ENCODE measurements at places on chromosomes 7 and 10. TPM values are rescaled to one million over a fixed set of nuclear protein-coding genes. Genes with fewer than 3 reads are reported as not detected.

DNA sequence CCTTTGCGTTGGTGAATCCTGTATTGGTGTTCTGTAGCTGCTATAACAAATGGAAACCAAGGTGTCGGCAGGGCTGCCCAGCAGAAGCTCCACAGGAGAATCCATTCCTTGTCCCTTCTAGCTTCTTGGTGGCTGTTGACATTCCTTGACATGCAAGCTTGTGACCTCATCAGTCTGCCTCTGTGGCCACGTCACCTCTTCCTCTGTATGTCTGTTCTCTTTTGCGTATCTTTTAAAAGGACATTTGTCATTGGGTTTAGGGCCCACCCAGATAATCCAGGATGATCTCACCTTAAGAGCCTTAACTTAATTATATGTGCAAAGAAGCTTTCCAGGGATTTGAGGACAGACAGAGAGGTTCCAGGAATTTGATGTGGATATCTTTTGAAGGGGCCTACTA is 15.3 kb upstream of the ZCCHC24 start:
- DNase-seq: no peak

DNA sequence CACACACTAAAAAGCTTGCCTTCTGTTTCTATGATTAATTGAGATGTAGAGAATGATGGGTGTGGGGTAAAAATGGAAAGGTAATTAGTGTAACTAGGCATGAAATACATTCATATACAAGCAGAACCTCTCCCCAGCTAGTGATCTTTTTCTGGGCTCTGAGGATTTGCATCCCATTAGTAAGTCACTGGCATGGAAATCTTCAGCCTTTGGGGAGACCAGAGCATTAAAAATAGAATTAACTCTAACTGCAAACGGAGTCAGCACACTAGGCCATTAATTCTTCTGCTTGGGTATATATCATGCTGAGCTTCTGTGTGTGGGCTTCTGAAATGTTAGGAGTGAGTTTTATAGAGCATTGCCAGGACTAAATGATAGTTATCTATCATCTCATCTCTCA is 128.9 kb downstream of the HDAC9 start:
- no peak for DNase-seq

DNA sequence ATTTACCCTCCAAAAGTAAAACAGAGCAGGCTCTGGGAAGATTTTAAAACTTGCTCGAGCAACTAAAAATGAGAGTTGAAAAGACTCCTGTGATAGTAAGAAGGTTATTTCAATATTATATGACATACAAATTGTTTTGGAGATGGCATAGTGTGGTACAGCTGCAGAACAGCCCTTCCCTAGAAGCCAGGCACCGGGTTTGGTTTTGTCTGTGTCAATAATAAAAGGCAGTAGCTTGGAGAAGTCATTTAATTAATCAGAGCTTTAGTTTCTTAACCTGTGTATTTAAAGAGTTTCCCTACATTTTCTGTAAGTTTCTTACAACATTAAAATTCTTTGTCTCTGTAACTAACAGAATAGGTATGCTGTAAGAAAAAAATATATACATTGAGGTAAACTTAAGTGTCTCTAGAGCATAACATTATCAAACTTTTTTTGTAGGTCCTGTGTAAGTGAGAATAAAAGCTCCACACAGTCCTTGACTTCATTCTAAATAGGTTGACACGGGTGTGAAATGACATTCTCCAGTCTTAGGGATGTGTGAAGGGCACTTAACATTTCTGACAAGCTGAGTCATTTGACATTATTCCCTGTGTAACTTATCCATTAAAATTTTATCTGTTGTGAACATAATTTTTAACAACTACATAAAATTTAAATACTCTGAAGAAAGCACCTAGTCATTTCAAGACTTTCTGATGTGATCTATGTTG is 425.0 kb upstream of the ETV1 start:
- DNase-seq: no peak

DNA sequence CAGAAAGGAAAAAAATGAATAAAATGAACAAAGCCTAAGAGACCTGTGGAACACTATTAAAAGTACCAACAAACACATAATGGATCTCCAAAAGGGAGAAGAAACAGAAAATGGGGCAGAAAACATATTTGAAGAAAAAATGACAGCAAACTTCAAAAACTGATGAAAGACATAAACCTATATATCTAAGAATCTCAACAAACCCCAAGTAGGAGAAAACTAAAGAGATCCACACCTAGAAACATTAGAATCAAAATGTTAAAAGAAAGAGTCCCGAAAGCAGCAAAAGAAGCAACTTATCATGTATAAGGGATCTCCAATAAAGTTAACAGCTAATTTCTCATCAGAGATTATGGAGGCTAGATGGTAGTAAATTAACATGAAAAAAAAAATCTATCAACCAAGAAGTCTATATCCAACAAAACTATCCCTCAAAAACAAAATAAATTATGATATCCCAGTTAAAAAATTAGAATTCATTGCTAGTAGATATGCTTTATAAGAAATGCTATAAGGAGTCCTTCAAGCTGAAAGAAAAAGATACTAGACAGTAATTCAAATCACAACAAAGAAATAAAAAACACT is 68.0 kb downstream of the DNAJC1 start:
- no peak for DNase-seq

DNA sequence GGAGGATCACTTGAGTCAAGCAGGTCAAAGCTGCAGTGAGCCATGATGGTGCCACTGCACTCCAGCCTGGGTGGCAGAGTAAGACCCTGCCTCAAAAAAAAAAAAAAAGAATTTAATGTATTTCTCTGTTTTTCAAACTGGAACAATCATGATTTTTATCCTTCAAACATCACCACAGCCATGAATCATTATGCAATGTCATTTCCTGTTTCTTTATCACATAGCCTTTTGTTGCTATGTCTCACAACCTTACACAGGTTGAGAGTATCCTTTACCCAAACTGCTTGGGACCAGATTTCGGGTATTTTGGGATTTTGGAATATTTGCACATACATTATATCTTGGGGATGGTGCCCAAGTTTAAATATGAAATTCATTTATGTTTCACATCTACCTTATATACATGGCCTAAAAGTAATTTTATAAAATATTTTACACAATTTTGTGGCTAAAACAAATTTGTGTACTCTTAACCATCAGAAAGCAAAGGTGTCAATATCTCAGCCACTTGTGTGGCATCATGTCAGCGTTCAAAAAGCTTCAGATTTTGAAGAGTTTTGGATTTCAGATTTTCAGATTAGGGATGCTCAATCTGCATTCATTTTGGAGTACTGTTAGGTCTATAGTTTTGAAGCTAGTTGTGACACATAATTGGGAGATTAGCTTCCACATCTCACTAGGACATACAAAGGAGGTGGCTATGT is 8.2 kb downstream of the NT5C3A start:
- no peak for DNase-seq

GRCh38 chr10:76463111-76463510 is 1031.7 kb downstream of the LRMDA start:
- no peak for DNase-seq

GRCh38 chr7:39536951-39537350 is 29.3 kb upstream of the YAE1 start:
- DNase-seq: no peak

DNA sequence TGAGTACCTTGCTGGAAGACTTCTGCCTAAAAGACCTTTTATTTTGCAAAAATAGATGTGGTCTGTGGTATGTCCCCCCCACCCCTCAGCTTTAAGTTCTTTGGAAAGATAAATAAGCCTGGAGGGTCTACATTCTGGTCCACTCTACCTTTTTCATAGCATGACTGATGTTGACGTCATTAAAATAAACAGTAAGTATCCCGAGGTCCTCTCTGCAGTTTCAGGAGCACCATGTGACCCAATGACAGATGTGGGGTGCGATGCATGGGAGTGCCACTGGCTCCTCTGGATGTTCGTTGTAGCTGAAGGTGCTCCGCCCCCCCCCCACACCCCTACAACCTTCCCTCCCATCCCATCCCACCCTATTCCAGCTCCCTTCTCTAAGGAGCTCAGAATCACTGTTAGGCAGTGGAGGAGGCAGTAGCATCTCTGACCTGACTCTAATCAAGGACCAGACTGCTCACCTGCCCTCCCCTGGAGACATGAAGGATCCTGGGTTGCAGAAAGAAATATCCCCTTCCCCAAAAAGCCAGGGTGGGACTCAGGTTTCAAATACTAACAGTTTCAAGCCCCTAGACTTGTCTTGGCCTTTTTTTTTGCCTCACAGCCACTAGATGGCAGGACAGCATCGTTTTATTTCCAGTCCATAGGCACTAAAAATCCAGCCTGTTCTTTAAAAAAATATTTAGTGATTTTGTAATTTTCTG is 25.1 kb downstream of the CASP7 start:
- no peak for DNase-seq

VSTM4 gene
- not detected for polyA plus RNA-seq

ZNF853 gene
- polyA plus RNA-seq: not detected

AASS gene
- polyA plus RNA-seq: 0.37 TPM

DNA sequence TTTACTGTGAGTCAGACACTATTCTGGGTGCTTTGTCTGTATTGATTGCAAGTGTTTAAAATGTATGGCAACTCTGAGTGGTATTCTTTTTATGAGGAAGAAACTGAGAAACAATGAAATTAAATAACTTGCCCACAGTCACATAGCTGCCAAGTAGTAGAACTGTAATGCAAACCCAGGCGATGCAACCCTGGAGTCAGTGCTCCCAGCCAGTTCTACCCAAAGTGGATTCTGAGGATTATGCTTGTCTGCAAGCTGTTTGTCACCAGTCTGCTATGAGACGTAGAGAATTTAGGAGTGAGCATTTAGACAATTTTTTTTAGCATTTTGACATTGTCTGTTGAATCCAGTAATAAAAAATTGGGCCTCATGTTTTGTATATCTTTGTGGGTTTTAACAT is 306.0 kb upstream of the LRGUK start:
- no peak for DNase-seq

- DNase-seq: no peak
These were observed 107.8 kb upstream of the PPP1R3A start for GRCh38 chr7:114026486-114027089.
